ENCODE measurements at places on chromosomes 1 and 21.

DNA sequence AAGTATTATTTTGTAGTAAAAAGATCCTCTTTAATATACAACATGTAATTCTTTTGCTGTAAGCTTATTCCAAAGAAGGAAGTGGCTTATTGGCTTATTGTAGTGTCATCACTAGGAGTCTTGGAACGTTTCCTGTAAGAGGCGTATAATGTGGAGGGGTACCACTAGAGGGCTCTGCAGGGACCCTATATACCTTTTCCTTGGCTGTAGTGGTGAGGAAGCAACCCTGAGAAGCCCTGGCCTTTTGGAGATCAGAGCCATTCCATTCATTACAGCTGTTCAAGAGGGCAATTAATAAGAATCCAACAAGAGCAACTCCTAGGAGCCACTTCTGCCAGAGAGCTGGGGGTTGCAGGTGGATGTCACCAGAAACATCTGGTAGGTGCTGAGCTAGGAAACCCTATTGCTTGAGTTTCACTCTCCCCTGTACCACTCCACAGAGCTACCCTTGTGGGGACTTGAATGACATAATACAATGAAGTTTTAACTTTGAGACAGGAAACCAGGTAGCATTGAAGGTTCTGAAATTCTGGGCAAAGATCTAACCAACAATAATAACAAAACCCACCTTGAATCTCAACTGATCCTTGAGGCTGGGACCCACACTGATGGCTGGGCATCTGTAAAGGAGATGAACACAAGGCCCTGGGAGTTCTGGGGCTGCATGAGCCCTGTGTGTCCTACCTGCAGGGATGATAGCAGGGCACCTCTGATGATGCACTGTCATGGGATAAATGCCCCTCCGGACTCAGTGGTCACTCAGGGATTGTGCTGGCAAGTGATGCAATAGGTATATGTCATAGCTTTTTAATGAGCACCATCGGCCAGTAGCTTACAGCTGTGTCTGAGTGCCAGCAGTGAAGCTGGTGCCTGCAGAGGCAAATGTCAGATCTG, 160.2 kb upstream of the COA6 start:
- H3K27ac ChIP-seq: peak overlapping the region; percentile 66
- H3K27me3 ChIP-seq: no peaks in the 10 kb centered on the region
- peaks cover 40% of the 10 kb centered on the region for H3K4me1 ChIP-seq
- no peaks in the 10 kb centered on the region for H3K36me3 ChIP-seq
- DNase-seq: peak; percentile 93
- H3K4me3 ChIP-seq: peak overlapping the region; percentile 83

DNA sequence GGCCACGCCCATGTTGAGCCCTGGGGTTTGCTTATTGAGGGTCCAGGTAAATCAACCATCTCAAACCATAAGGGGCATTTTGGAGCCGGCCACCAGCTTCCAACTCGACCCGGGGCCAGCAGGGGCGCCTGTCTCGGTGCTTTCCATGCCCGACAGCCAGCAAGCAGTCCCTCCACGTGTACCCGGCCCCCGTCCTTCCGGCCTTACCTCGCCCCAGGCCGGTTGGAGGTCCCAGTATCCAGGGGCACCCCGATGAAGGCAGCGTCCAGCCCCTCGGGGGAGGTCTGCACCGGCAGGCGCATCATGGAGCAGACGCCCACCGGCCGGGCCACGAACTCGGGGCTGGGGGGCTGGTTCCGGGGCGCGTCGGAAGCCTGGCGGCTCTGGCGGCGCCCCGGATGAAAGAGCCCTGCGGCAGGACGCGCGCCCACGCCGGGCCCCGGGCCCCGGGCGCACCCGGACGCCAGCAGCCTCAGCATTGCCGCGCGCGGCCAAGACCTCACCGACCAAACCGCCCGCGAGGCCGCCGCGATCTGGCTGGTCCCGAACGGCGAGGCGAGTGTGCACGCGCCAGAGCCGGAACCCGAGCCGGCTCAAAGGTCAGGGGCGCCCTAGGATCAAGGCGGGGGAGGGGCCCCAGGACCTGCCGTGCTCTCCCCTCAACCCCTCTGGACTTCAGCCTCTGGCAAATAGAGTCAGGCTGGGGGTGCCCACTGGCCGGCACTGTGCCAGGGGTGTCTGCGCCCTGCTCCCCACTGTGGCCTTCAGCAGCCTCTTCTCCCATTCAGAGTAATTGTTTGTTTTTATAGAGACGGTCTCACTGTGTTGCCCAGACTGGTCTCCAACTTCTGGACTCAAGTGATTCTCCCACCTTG, at the start of gene AGMAT:
Gene AGMAT, minus strand, starts transcription at position 563 of the 875 bp plus-strand sequence. Its CDS starts 84 bp downstream, at position 479.
- H3K36me3 ChIP-seq: no peaks in the 10 kb centered on the region
- no peaks in the 10 kb centered on the region for H3K4me1 ChIP-seq
- no peak within 1 kb of the TSS for H3K27ac ChIP-seq
- DNase-seq: peak; percentile 29

- H3K4me3 ChIP-seq: peak overlapping the region; percentile 80
- H3K27ac ChIP-seq: peak overlapping the region; percentile 34
- H3K4me1 ChIP-seq: no peaks in the 10 kb centered on the region
- peak; percentile 53 for DNase-seq
- H3K27me3 ChIP-seq: no peaks in the 10 kb centered on the region
Observed at GRCh38 chr1:156571261-156571852, 1.0 kb downstream of the IQGAP3 start.

- H3K27me3 ChIP-seq: no peaks in the 10 kb centered on the region
- DNase-seq: no peak
- H3K4me1 ChIP-seq: no peaks in the 10 kb centered on the region
- no peaks in the 10 kb centered on the region for H3K36me3 ChIP-seq
- H3K4me3 ChIP-seq: no peak overlapping the region
- H3K27ac ChIP-seq: no peak overlapping the region
Observed at GRCh38 chr1:101174722-101175121, 62.1 kb upstream of the S1PR1 start.

DNA sequence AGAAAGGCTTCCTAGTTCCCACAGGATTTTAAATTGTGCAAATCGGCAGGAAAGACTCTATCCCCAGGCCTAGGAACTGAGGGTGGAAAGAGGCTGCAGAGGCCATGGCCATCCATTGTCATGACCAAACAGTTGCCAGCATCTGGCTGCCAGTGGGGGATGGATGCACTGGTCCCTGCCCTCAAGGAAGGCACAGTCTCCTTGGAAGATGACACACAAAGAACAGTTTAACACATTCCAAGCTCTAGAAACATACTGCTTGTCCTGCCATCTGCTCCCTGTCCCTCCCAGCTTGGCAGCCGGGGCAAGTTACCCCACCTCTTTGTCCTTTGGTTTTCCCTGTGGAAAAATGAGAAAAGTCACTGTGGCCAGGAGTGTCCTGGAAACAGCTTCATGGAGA, 83.2 kb downstream of the BCAR3 start:
- H3K27ac ChIP-seq: no peak overlapping the region
- no peak for DNase-seq
- no peaks in the 10 kb centered on the region for H3K36me3 ChIP-seq
- no peaks in the 10 kb centered on the region for H3K4me1 ChIP-seq
- H3K4me3 ChIP-seq: no peak overlapping the region

- no peak for DNase-seq
- H3K4me1 ChIP-seq: no peaks in the 10 kb centered on the region
Observed at GRCh38 chr1:12456979-12457378, 161.0 kb downstream of the DHRS3 start.

Data from A673 (cell line).